ENCODE measurements at places on chromosomes 5 and 9.

DNA sequence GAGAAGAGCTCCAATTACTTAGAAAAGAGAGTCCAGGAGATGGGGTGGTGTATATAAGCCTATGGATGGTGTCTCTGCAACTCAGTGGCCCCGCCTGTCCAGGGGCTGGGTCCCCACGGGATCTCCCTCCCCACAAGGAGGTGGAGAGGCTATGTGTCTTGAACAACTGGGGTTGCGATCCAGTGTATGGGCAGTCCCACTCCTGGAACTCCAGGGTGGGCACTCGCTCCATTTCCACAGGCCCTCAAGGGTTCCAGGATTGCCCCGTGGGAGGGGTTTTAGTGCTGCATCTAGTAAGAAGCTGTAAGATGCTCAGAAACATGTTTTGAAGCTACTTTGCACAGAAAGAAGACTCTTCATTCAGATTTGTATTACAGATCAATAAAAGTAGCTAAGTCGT lies 558 bp upstream of the SMAD5 start:
- DNase-seq, result no peak

GRCh38 chr5:113264046-113264445 lies 170.7 kb downstream of the TSSK1B start:
- DNase-seq, result no peak

- no peak for DNase-seq
These were observed 329.8 kb upstream of the PDE4D start for GRCh38 chr5:60223342-60223741.

DNA sequence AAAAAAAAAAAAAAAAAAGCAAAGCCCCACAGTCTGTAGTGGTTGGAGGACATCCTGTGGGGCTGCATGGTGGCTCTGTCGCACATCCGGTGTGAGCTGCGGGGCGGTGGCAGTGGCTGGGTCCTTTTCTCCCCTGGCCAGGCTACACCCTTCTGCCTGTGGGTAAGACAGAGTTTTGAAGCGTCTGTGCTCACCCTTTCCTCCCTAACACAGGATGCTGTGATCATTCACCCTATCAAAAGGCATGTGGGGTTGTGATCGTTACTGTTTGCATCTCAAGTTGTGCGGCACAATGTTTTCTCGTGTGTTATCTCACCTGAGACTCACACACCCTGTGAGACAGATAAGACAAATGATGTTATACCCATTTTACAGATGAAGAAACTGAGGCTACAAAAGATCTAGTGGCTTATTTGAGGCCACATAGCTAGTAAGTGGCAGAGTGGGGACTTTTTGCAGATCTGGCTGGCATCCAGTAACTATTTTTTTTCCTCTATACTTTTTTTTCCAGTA lies 17.5 kb downstream of the IRF1 start:
- no peak for DNase-seq

GRCh38 chr9:33158843-33159776 lies 8.0 kb downstream of the B4GALT1 start:
- no peak for DNase-seq

DNA sequence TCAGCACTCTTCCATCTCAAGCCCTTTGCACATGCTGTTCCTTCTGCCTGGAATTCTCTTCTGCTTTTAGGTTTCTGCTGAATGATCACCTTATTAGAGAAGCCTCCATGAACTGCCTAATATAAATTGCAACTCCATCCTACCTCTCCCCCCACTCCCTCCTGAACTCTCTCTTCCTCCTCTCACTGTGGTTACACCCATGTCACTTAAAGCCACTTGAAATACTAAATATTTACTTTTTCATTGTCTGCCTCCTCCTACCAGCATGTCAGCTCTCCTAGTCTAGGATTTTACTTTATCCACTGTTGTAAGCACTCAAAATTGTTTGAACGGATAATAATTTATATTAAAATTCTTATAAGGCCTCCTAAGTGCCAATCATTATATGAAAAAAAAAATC lies 43.8 kb downstream of the ACTL7B start:
- DNase-seq, result no peak

DNA sequence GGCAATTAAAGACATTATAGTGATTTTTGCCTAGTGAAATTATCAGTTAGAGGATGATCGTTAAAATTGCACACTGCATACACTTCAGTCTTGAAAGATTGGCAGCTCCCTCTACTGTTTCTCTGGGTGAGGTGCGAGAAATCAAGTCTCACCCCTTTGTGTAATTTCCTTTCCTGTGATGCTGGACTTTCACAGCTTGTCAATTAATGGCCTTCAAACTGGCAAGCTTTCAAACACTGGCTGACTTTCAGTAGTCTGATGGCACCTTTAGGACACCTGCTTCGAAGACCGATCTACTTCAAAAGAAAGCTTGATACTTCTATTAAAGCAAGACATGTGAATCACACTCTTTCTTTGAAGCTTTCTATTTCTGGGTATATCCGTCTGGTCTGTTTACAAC lies 706.7 kb upstream of the PTPRD start:
- DNase-seq, result peak; percentile 1

DNA sequence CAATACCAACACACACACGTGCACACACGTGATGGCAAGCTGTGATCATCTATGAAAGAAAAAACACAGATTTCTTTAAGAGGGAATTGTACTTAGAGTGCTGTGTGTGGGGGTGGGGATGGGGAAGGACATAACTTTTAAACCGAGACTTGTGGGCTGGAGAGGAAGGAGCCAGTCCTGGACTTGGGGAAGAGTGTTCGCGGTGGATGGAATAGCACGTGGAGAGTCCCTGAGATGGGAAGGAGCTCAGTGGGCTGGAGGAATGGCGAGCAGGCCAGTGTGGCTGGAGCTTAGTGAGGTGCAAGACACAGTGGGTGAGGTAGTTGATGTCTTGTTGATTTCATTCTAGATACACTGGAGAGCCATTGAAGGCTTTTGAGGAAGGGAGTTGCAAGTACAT lies 78.5 kb downstream of the RGS3 start:
- no peak for DNase-seq

DNA sequence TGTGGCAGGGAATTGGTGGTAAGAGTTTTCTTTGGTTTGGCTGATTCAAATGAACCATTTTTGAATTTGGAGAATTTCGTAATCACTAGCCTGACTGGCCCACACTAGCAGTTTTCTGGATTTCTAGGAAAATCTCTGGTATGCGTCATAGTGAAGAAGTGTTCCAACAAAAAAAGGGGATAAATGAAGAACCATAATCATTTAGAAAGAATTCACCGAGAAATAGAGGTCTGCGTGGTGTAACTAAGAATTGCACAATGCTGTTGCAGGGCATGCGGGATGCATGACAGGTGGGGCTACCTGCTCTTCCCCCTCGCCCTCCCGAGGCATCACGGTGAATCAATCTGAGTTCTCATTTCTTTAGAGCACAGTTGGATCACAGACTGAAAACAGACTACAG lies 232.3 kb upstream of the PAPPA start:
- no peak for DNase-seq

- peak; percentile 65 for DNase-seq
These were observed 58.7 kb upstream of the SUSD1 start for GRCh38 chr9:112233769-112234168.

DNA sequence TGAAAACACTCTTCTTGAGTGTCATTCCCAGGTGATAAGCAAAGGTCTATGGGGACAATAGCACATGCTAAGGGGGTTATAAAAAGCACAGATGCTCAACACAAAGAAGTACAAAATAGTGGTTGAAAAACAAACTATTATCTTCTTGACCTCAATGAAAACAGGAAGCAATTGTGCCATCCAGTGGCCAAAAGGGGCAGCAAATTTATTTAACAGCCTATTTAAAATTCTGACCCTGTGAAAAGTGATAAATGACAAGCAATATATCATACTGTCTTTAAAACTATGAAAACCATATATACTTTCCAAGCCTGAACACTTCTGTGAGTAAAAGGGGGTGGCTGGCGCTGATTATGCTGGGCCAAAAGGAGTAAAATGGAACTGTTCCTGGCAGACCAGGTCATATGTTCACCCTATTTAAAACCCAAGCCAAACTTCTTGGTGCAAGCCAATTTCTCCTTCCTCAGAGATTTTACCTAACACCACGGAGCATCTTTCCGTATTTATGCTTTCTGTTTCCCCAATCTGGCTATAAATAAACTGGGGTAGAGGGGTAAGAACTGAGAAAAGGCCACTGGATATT lies 29.7 kb downstream of the TEX10 start:
- peak; percentile 20 for DNase-seq

DNA sequence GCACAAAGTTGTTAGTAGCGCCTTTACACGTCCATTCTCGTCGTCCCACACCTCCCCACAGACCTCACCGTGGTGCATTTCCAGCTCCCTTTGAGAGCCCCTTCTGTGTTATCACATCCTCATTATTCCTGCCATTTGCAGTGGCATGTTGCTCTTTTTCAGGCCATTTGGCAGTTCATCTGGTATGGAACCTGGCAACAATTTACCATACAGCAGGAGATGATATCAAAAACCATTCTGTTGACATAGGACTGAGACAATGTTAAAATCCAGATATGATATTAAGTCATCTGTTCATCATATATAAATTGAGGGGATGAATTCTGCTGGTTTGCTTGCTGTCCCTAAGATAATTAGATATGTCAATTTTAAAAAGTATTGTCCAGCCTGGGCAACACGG lies 83.0 kb downstream of the TMEM174 start:
- no peak for DNase-seq

DNA sequence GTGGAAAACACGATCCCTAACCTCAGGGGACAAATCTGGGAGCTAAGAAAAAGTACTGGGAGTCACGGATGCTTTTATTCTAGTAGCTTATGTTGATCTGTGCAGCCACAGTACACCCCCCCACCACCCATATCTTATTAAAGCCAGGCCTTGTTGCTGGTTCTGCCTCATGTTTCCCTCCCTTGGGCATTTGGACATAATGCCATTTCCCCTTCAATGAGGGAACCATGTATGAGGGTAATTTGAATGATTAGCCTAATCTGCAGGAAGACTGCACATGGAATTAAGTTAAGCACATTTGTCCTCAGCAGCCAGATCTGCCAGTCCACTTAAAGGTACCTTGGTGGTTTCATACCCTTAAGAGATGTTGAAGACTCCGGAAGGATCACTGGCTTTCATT lies 102.0 kb downstream of the ARHGAP26 start:
- DNase-seq, result no peak

- no peak for DNase-seq
These were observed 44.1 kb upstream of the RXRA start for GRCh38 chr9:134282138-134282650.

GRCh38 chr5:164377746-164378145 lies 872.3 kb downstream of the MAT2B start:
- no peak for DNase-seq

DNA sequence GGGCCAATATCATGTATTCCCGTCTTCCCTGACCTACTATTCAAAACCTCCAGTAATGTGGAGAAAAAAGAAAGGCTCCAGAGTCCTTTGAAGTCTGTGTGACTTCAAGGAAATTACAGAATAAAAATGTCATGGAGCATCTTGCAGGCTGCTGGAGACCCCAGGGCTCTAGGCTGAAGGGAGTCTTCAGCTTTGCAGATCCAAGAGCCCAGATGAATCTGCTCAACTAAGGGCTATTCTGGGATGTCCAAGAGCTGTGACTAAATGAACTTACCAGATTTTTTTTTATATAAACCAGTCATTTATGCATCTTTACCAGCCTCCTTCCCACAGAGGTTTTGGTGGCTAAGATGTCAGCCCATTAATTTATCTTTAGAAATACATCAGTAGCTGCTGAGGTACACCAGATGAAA lies 167.3 kb downstream of the MUSK start:
- DNase-seq, result no peak

DNA sequence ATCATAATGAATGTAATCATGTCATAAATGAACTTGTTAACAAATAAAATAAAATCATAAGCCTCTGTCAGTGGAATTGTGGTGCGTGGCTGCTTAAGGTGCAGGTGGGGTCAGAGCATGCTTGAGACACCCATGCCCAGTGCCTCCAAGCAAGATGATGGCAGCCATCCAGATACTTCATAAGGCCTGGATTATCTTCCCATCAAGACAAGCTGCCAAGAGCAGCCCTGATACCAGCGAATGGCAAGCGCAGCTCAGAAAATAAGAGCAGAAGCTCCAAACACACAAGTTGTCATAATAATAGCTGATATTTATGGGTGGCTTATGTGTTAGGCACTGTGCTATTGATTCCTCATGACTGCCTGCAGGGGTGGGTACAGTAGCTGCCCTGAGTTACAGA lies 21.8 kb upstream of the LMX1B start:
- no peak for DNase-seq

GRCh38 chr5:8288897-8289516 lies 420.1 kb downstream of the MTRR start:
- no peak for DNase-seq

GRCh38 chr9:34659592-34660253 lies 2.7 kb downstream of the CCL27 start:
- DNase-seq, result no peak

DNA sequence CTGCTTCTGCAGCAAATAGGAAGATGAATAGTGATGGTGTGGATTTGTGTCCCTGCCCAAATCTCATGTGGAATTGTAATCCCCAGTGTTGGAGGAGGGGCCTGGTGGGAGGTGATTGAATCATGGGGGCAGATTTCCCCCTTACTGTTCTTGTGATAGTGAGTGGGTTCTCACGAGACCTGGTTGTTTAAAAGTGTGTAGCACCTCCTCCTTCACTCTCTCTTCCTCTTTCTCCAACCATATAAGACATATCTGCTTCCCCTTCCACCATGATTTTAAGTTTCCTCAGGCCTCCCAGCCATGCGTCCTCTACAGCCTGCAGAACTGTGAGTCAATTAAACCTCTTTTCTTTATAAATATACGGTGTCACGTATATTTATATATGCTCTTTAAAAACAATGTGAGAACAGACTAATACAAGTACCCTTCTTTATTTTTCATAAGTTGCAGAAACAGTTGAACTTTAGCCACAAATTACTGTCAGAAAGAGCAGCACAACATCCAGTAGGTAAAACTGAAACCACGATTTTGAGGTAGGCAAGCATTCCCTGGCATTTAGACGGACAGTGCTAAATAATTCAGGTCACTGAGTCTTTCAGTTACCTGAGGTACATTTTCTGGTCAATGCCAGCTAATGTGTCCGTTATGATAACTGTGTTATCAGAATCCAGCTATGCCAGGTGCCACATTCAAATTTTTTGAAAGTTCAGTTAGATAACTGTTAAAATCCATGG lies 79.3 kb upstream of the SPEF2 start:
- no peak for DNase-seq

DNA sequence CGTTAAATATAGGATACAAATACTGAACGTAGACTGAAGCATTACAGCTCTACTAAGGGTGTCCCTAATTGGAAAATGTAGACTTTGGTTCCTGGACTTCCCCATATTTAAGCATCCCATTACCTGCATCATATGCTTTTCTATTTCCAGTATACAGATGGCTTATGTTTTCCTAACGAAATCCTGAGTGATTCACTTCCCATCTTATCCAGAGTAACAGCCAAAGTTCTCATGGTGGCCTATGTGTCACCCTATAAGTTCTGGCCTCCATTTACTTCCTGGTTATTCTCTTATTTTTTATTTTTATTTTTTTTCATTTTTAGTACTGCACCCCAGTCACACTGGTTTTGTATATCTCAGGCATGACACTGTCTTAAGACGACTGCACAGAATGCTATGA lies 552.3 kb downstream of the PRDM9 start:
- DNase-seq, result no peak

GRCh38 chr5:90590-91547 lies 1.1 kb upstream of the PLEKHG4B start:
- DNase-seq, result no peak

- no peak for DNase-seq
These were observed 12.0 kb upstream of the B4GALT1 start for GRCh38 chr9:33178972-33179697.

All from fibroblast of skin of left quadriceps (primary cell).